ENCODE measurements at places on chromosomes 13 and 19. TPM values are rescaled to one million over a fixed set of nuclear protein-coding genes. Genes with fewer than 3 reads are reported as not detected.

DNA sequence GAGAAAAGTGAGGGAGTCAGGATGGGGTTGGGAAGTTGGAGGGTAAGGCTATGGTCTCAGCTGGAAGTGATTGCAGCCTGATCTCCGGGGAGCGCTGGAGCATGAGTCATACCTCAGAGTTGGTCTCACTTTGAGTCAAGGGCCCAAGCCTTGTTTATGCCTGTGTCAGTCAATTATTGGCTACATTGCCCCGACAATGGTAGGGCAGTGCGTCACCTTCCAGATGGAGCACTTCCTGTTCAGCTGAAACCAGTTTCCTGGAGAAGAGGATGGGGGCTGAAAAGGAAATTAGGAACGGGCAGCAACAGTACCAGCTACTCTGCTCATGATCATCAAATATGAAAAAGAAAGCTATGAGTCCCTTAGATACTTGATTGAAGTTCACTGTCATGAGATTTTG, 60.4 kb downstream of the ADGRE1 start:
- DNase-seq: no peak

C19orf85 gene
- polyA plus RNA-seq: 3.1 TPM

NCAN gene
- polyA plus RNA-seq: 37.8 TPM

PRKCSH gene
- polyA plus RNA-seq: 525 TPM

CFAP97D2 gene
- polyA plus RNA-seq: 0.92 TPM

FFAR3 gene
- not detected for polyA plus RNA-seq

GRCh38 chr19:40962460-40962961, 28.6 kb upstream of the CYP2B6 start:
- DNase-seq: no peak

DNA sequence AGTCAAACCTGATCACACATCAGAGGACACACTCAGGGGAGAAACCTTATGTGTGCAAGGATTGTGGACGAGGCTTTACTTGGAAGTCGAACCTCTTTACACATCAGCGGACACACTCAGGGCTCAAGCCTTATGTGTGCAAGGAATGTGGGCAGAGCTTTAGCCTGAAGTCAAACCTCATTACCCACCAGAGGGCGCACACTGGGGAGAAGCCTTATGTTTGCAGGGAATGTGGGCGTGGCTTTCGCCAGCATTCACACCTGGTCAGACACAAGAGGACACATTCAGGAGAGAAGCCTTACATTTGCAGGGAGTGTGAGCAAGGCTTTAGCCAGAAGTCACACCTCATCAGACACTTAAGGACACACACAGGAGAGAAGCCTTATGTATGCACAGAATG, 8.2 kb upstream of the ZNF527 start:
- peak; percentile 21 for DNase-seq

ZNF607 gene
- 2.8 TPM for polyA plus RNA-seq

DNA sequence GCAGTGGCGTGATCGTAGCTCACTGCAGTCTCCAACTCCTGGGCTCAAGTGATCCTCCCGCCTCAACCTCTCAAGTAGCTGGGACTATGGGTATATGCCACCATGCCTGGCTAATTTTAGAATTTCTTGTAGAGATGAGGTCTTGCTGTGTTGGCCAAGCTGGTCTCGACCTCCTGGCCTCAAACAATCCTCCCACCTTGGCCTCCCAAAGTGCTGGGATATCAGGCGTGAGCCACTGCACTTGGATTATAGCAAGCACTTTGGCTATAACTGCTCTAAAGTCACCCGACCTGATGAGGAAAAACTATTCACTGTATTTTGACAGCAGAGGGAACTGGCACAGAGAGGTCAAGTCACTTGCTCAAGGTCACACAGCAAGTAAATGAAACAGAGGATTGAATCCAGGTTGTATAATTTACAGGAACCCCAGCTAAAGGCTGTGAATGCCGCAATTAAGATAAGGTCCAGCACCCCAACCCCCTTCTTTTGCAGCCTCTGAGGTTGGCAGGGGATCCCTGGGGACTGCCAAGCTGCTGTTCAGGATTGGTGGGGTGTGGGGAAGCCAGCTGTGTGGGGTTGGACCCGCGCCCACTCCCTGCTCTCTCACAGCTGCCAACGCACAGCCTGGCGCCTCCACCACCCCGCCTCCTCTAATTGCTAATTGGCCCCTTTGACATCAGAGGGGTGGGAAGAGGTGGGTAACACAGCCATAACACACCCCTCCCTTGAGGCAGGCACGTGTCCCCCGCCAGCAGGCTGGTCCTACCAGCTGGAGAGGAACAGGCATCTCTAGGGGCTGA, 6.0 kb downstream of the TMIGD2 start:
- DNase-seq: peak; percentile 37

GRCh38 chr13:113854238-113855011, 9.5 kb downstream of the GAS6 start:
- DNase-seq: peak; percentile 73

- no peak for DNase-seq
Measured at GRCh38 chr13:46124967-46125933, 20.4 kb upstream of the CPB2 start.

KLK3 gene
- polyA plus RNA-seq: not detected

RETN gene
- polyA plus RNA-seq: not detected

LRRC63 gene
- polyA plus RNA-seq: not detected

C5AR1 gene
- polyA plus RNA-seq: 3.2 TPM

- peak; percentile 20 for DNase-seq
Measured at GRCh38 chr19:22945560-22945959, 57.4 kb downstream of the ZNF728 start.

DNA sequence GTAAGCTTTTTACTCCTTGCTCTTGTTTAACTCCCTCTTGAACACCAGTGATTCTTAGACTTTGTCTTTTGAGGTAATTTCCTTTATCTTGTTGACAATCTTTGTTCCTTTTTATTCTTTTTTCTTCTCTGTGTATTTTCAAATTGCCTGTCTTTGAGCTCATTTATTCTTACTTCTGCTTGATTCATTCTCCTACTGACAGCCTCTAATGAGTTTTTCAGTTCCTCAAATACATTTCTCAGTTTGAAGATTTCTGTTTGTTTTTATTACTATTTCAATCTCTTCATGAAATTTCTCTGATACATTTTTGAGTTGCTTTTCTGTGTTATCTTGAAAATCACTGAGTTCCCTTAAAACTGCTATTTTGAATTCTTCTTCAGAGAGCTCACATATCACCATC, 154.1 kb downstream of the ATP8A2 start:
- DNase-seq: no peak

- no peak for DNase-seq
Measured at GRCh38 chr19:6091771-6092291, 18.5 kb downstream of the RFX2 start.

DNA sequence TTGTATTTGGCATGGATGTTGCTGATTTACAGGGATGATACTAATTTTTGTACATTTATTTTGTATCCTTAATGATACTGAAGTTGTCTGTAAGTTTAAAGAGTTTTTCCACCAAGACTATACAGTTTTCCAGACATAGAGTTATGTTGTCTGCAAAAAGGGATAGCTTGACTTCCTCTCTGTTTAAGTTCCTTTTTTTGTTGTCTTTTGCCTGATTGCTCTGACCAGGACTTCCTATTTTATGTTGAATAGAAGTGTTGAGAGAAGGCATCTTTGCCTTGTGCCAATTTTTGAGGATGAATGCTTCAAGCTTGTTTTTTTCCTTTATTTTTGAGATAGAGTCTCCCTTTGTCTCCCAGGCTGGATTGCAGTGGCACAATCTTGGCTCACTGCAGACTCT, 36.8 kb upstream of the ZNF681 start:
- no peak for DNase-seq

DNA sequence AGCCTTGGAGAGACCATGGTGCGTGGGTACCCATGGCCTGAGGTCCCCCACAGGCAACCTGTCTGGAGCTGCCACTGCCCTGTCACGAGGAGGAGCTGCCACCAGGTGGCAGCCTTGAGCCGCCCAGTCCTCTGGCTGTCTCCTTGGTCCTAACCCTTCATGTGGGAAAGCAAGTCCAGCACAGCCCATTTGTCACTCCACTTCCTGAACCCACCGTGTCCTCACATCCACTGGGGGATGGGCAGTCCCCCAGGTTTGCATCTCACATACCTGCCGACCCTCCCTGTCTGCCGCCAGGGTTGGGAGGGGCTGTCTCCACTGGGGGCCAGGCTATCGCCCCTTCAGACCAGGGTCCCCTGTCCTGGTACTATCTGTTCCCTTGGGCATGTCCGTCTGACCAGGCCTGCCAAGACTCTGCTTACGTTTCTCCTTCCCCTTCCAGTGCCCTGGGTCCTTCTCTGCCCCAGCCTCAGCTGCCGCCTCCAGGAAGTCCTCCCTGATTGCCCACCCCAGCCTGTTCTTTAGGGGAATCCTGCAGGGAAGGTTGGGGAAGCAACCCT, 4.5 kb downstream of the FAM174C start:
- DNase-seq: peak; percentile 95

All from brain (organoid and tissue), 16 donors.